ENCODE measurements at places on chromosomes 5 and 9.
A peak's percentile ranks its signal among the peaks of the same experiment; 100 is the strongest.

- DNase-seq = no peak
Observed at GRCh38 chr5:128259607-128260021, 176.0 kb downstream of the SLC12A2 start.

DNA sequence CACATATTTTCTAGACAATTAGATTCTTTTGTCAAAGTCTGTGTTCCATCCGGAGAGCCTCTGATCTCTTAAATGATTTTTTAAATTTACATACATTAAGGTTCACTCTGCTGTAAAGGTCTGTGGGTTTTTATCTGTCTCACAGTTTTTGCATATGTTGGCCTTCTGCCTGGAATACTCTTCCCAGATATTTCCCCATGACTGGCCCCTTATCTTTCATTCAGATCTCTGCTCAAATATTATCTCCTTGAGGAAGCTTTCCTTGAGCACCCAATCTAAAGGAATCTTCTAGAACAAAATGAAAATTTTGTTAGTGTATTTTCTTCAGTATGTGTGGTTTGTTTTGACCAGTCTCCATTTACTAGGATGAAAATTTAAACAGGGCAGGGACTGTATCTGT, 26.3 kb downstream of the FAF2 start:
- peak; percentile 26 for DNase-seq

- no peak for DNase-seq
Observed at GRCh38 chr9:69121155-69122081, 52.7 kb upstream of the TJP2 start.

GRCh38 chr5:65203746-65204145, 278.0 kb downstream of the ADAMTS6 start:
- DNase-seq = peak; percentile 93

DNA sequence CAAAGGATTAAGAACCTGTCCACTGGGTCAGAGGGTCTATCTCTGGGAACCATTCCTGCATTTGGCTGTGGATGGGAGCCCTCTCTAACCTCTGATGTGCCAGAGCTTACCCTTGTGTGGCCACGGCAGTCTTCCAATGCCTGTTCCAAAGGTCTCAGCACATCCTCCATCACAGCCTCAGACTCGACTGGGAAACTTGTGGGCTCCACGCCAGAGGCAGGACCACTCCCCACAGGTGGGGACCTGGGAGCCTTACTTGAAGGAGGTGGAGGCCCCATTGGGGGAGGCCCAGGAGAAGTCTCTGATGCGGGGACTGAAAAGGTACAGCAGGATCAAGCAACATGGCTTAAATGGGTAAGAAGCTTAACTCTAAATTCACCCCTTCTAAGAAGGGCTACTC, 4.4 kb downstream of the EIF4EBP3 start:
- no peak for DNase-seq

DNA sequence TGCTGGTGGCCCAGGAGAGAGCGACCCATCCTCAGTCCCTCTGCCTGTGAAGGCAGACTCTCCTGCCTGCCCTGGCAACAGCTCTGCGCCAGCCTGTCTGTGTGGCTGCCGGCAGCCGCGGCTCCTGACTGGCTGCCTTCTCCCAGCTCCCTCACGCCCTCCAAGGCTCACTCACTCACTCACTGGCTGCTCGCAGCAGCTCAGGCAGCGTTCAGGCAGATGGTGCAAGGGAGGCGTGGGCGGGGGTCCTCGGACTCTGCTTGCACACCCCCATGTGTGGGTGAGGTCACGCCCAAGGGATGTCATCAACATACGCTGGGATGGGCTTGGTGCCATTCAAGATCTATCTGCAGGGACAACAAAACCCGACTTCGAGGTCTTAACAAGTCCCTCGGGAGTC, 66.7 kb downstream of the DAB2IP start:
- no peak for DNase-seq

- DNase-seq = no peak
Observed at GRCh38 chr5:126210955-126211354, 212.3 kb upstream of the GRAMD2B start.

DNA sequence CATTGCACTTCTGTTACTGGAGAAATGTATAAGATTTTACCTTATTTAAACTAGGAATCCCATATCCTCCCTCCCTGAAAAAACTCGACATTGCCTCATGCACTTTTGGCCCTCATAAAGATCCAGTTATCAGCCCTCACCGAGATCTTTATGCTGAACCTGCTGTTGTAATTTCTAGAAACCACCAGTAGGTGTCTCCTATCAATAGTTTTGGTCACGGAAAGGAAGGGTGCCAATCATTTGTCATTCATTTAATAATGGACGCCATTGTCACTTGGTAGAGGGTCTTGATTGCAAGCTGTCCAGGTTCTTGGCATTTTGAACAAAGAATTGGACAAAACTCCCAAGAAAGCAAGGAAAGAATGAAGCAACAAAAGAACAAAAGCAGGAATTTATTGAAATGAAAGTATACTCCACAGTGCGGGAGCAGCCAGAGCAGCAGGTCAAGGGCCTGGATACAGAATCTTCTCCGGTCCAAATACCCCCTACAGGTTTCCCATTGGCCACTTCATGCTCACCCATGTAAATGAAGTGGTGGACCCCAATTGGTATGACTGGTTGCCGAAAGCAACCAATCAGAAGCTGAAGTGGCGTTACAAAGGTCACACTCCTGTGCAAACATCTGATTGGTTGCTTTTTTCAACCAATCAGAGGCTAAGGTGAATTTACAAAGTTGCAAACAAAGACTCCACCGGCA, 524.3 kb downstream of the PSAT1 start:
- no peak for DNase-seq

- DNase-seq = no peak
Observed at GRCh38 chr5:97136475-97136874, 5.9 kb downstream of the LIX1 start.

DNA sequence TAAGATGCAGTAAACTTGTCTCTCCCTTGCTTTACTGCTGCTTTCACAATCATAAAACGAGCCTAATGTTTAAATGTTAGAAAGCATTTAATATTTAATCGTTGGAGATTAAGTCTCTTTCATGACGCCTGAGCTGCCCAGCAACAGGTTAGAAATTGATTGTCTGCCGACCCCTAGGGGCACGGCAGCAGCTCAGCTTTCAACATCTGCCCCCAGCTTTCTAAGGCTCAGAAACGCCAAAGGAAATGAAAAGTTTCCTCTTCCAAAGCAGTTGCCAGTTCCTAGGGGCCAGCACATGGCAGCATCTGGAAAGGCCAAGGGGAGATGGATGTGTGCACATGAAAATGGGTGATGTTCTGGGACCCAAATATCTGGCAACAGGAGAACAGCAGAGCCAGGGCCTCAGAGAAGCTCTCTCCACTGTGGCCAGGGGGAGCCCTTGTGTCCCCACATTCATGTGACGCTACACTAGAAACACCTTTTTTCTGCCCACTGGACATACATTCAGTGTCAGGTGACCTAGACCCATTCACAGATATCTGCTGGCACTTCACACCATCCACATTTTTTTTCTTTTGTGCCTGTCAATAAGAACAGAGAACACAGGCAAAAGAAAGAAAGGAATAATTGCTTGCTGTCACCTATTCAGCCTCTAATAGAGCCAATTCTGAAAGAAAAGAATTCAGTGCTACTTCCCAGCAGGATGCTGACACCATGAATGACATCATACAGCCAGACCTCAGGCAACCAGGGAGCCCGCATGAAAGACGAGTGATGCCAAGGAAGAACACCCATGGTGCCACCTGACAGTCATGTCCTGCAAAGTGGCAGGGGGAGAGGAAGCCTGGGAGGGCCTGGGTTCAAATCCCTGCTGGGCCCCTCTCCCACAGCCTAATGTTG, 205.0 kb upstream of the TAS2R1 start:
- DNase-seq = no peak

GRCh38 chr9:137552022-137552768, 516 bp downstream of the MRPL41 start:
- DNase-seq = no peak

DNA sequence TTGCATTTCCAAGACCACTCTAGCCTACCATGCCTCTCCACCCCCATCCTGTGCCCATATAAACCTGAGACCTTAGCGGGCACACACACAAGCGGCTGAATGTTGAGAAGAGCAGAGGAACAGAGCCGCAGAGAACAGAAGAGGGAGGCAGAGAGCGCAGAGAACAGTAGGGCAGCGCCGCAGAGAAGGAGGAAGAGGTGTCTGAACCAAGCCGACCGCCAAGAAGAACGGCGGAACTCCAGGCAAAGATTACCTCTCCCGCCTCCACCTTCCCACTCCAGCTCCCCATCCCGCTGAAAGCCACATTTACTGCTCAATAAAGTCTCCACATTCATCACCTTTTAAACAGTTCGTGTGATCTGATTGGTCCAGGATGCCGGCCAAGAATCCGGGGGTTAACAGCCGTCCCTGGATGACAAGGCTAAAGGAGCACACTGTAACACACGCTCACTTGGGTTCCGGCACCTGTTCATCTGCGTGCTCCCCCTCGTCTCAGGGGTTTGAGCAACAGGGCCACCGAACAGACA, 33.2 kb downstream of the GRIN3A start:
- DNase-seq = no peak

DNA sequence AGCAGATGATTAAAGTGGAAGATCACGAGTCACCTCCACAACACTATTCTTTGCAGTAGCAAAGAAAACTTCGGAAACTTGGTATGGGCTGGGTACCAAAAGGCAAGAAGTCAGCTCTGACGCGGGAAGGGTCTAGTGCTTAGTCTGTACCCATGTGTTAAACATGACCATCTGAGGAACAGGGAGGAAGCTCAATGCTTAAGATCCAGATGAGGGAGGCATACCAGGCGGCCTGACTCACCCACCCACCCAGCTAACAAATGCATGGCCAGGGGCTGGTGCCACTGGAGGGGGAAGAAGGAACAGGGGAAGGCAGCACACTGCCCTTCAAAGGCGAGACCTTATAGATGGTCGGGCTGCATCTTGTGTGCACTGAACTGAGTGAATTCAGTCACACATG, 41.8 kb downstream of the CAMSAP1 start:
- DNase-seq = no peak

GRCh38 chr9:108351571-108351970, 504.2 kb downstream of the ACTL7B start:
- no peak for DNase-seq

- DNase-seq = no peak
Observed at GRCh38 chr9:14309403-14309802, 4.5 kb downstream of the NFIB start.

GRCh38 chr9:93958819-93959682, 3.9 kb upstream of the BARX1 start:
- DNase-seq = no peak

- no peak for DNase-seq
Observed at GRCh38 chr9:119533504-119533903, 164.3 kb upstream of the BRINP1 start.

GRCh38 chr5:1105350-1106265, 6.3 kb downstream of the SLC12A7 start:
- no peak for DNase-seq

GRCh38 chr5:142399891-142400290, 75.1 kb upstream of the SPRY4 start:
- no peak for DNase-seq

- no peak for DNase-seq
Observed at GRCh38 chr5:118778941-118779340, 209.4 kb downstream of the DTWD2 start.

DNA sequence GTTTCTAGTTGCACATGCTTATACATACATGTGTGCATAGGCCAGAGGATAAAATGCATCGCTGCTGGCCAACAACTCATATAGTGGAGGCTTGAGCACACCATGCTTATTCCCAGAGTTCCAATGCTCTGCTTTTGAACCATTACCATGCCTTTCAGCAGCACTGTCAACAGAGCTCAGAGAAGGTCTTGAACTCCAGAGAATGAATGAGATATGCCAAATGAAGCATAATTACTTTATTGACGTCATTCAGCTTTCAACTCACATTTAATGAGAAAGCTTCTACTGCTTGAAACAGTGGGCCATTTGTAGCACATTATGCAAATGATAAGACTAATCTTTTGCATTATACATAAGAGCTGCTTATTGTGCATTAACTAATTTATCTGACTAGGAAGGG, 765.3 kb upstream of the GRAMD2B start:
- no peak for DNase-seq

- DNase-seq = no peak
Observed at GRCh38 chr5:147208134-147208533, 26.7 kb upstream of the STK32A start.

DNA sequence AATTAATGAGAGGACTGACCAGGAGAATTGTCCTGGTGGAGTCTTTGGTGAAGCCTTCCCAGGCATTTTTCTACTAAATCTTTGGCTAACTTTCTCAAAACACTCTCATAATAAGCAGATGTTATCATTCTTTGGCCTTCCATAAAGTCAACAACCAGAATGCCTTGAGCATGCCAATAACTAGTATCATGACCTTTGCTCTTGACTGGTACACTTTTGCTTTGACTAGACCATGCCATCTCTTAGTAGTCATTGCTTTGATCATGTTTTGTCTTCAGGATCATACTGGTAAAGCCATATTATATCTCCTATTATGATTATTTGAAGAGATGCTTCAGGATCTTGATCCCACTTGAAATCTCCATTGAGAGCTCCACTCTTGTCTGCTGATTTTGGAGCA, 506.9 kb downstream of the ELAVL2 start:
- no peak for DNase-seq

DNA sequence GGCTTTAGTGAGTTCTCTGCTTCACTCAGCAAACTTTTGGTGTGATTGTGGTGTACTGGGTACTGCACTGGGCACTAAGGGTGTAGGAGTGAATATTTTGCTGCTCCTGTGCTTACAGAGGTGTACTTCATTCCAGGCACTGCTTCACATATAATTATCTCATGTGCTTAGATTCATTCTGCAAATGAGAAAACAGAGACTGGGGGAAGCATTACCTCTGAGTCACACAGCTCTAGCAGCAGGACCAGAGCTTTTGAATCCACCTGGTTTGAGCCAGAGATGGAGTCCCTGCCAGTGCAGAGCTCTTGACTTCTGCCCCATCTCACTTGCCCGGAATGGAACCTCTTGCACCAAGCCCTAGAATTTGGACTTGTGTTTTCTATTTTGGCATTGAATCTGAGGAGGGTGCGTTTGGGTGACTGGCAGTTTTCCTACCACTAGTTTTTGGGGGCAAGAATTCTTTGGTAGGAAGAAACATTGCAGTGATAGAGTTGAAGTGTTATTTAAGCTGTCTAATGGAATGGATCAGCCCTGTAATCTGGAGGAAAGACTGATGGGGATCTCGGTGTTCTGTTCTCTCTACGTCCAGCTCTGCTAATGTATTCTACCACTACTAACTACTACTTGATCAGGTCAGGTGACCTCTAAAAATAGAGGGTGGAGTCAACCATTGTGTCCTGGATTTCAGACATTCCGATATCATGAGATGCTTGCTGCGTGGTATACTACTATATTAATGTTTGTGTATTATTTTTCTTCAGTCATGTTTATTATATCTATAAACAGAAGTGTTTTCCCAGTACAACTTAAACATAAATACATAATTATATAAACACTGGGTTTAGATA, 2.5 kb downstream of the ARHGAP26 start:
- DNase-seq = no peak

- no peak for DNase-seq
Observed at GRCh38 chr9:14346231-14346791, 32.4 kb upstream of the NFIB start.

DNA sequence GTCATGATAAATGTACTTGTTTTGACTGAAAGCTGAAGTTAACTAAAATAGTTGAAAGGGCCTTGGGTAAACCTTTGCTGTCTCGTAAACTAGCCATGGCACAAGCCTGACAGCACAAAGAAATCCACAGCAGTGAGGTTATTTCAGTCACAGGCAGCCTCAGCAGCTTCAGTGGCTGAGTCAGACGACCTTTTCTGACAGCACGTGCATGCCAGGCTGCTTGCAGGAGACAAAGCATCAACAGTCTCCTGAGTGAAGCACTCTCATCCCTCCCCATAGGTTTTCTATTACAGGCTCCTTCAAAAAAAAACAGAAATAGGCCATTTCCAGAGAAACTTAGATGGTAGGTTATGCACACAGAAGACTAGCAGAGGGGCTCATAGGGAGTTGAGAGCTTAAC, 34.6 kb downstream of the OXCT1 start:
- peak; percentile 47 for DNase-seq
